ENCODE measurements at places on chromosomes 6 and 20. TPM values are rescaled to one million over a fixed set of nuclear protein-coding genes. Genes with fewer than 3 reads are reported as not detected.

DNA sequence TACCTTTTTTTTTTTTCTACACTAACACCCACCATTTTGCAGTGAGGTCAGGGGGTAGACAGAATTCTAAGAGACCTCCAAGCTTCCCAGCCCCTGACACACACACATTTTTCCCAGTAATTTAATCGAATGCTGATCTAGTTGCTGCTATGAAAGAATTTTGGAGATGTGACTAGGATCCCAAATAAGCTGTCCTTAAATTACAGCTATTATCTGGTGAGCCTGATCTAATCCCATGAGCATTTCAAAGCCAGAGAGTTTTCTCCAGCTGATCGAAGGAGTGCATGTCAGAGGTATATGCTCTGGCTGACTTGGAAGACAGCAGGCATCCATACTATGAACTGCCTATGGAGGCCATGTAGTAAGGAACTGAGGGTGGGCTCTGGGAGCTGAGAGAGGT is 503.8 kb upstream of the MARCKS start:
- no peak for DNase-seq

DNA sequence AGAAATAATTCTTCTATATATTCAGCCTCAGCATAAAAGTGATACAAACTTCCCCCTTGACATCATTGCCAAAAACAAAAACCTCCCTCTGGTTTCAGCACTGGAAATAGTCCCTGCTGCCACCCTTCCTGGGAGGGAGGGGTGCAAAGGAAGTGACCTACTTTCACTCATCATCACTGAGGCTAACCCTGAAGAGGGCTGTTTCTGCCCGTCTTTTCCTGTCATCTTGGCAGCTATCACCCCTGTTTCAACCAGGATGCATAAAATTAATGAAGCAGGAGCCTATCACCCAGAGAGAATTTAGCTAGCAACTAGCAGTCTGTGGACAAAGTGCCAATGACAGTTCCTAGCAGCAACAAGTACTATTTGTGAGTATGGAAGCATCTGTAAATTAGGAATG is 397.8 kb downstream of the LAMA2 start:
- no peak for DNase-seq

DNA sequence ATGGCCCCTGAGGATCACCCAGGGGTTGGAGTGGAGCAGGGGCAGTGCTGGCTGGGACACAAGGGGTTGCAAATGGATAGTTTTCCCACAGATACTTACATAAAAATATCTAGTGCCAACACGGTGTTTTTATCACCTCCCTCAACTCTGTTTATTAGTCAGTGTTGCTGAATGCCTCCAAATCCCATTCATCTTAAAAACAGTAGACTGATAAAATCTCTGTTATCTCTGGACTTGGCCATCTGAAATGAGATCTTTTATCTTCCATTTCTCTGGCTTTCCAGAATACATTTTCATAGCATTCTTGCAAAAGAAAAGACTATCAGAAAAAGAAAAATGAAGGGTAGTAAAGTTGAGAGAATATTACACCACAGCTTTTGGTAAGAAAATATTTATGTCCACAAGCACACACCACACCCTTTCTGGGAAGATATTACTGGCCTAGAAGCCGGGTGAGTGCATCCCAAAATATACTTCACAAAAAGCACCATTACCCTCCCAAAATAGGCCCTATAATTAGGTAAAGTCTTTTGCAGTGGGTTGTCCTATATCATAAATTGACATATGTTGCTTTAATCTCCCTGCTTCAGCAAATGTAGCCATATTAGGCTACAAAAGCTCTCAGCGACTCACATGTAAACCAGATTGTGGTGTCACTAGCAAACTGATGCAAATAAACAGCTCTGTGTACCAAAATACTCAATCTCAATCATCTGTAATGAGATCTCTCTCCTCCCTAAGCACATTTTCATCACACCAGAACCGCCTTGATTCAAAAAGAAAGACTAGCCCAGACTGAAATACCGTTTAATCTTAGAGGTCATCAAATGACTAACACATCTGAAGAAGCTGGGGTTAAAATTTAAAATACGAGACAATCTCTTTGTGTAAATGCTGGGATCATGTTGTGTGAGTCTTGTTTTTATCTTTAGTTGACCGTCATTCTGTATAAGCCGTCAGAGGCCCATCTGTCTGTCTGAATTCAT is 96.7 kb downstream of the FYN start:
- DNase-seq, result no peak

DNA sequence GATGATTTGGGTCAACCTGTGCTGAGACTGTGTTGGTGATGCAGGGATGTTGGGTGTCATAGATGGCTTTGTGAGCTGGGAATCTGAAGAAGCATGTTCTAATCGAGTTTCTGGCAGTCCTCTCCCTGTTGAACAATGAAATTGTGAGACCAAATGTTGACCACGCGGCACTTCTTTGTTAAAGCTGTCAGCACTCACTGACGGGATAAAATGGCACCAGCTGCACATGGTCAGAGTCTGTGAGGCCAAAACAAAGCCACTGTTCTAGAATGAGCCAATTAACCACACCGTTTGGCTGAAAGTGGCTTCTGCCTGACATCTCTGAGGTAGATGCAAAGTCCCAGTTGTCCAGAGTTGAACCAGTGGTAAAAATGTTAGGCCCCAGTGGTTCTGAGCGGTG is 562.2 kb downstream of the KIF16B start:
- DNase-seq, result no peak

DNA sequence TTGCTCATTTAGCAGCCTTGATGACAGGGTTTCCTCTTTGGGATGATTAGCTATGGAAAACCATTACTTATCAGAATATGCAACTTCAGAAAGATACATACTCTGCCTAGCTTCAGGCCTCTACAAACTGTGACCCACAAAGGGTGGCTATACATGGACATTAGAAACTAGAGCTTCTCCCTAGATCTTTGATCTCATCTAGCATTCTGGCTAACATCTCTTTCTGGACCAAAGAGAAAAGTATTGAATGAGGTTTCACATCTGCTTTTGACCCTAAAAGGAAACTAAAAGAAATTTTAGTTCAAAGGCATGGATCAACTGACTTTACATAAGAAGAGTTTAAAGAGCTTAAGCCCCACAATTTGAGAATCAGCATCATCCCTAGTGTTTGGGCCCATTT is 12.4 kb upstream of the HMGN3 start:
- DNase-seq, result no peak

GRCh38 chr6:20802596-20802995 is 268.3 kb downstream of the CDKAL1 start:
- no peak for DNase-seq

DNA sequence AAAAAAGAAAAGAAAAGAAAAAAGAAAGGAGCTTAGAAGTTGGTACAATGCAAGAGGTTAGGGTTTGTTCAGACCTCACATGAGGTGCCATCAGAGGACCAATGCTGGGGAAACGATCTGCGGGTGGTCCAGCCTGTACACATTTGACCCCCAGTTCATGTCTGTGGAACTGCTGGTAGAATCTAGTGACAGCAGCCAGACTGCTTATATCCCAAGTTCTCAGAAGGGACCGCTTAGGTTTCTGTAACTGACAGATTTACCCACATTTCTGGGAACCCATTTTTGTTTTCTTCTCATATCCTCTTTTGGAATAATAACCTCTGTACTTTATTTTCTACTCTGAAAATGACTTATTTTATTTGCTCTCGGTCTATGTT is 4.7 kb downstream of the PPP1R18 start:
- no peak for DNase-seq

DNA sequence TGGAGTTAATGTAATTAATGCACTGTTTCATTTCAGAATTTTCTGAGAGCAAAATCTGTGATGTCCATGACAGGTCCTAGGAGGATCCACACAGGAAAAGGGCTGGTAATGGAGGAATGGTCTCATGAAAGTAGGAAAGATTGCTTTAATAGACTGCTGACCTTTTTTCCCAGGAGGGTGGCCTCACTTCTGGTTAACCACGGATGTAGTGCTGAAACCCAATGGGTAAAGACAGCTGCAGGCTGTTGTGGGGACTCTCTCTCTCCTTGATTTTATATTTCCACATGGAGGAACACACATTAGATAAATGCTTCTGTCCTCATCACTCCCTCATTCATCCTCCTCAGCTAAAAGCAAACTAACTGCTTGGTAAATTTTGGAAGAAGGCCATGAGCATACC is 23.6 kb upstream of the RIPOR2 start:
- no peak for DNase-seq

DNA sequence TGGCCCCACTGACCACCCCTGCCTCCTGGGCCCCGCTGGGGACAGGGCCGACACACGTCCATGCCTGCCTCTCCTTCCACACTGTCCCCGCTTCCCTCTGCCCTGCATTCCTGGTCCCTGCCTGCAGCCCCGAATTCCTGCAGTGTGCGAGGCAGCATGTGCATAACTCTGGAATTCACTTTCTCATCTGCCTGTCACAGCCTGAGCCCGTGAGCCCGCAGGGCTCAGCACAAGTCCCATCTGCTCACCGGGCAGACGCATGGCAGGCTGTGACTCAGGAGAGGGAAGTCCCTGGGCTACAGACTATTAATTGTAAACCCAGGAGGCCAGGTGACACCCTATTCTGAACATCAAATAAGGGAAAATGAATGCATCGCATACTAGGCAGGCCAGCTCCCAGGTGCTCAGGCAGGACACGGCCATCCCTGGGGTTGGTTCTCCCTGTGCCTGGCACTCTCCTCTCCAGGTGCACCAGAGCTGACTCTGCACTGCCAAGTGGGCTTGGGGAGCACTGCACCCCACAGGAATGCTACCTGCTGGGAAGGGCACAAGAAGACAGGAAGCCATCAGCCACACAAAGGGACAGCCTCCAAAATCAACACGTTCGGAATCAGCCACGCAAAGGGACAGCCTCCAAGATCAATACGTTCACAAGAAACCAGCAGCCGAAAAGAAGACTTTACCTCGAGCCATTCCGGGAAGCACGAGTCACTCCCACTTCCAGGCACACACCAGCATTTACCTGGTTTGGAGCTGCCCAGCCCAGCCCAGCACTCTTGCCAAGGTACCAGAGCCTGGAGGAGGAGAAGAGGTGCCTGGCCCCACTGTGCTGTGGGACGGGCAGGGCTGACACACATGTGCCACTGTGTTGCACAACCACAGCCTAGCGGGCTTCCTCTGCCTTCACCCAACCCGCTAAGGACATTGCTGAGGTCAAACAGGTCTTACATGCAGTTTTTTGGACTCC is 65.9 kb downstream of the DLL1 start:
- DNase-seq, result no peak

GRCh38 chr20:17624551-17625245 is 54.8 kb downstream of the DSTN start:
- no peak for DNase-seq

DNA sequence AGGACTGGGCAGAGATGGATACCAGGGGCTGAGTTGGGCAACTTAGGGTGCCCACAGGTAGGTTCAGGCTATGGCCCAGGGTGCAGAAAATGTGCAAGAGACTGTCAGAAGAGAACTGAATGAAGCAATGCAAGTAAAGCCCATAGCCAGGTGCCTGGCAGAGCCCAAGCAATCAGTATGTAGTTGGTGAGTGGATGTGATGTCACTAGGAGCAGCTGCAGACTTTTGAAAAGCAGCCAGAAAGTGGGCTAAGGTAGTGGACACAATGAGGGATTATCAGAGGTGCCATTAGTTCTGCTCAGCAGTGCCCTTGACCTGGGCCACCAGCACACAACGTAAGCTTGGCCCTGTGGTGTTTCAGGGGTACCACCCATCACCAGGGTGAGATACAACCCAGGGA is 135.3 kb downstream of the SOBP start:
- DNase-seq, result no peak

DNA sequence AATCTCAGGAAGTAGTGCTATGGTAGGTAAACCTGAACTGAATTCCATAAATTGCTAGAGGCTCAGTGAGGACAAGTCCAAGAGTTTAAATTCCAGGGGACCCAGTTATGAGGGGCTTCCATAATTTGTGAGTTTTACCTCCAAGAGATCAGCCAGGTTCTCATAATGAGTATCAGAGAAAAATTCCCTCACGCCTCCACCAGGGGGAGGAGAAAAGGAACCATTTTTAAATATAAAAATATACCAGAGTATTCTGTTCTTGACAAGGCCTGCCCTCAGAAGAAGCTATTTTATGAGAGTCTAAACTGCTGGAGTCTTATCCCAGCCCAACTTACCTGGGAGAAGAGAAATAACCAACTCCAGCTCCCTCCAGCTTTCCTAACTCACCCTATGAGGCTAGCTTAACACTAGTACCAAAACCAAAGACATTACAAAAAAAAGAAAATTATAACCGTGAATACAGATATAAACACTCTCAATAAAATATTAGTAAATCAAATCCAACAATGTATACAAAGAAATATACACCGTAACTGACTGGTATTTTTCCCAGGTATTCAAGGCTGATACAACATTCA is 158.7 kb downstream of the TFAP2A start:
- no peak for DNase-seq

DNA sequence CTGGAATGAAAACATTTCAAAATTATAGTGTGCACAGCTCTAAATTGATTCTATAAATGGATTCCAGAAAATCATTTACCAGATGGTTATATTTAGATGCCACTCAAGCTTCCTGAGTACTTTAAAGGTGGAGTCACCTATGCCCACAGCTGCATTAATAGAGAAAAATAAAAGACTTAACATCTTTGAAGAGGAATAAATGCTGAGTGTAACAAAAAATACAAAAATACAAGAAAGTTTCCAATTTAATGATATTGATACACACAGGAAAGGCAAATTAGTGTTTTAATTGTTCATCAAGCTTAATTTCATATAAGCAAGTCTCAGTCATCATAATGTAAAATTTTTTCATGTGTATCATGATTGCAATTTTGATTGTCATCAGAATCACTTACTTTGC is 89.5 kb upstream of the MANEA start:
- DNase-seq, result no peak

DNA sequence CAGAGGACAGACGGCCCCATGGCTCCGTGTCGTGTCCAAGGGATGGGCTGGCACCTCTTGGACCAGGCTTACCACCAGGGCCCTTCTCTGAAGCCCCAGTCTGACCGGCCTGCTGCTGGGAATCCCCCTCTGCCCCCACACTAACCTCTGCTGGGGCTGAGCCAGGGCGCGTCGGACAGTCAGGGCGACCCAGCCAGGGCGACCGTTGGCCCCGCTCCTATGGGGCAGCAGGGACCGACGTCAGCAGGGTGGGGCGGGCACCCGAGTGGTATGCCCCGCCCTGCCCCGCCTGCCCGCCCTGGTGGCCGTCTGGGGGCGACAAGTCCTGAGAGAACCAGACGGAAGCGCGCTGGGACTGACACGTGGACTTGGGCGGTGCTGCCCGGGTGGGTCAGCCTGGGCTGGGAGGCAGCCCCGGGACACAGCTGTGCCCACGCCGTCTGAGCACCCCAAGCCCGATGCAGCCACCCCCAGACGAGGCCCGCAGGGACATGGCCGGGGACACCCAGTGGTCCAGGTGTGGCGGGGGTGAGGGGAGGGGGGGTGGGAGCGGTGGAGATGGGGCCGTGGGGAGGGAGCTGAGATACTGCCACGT is at the start of gene SLC17A9:
Gene SLC17A9 (plus strand): TSS at position 337 of the 595 bp plus-strand sequence. CDS start 122 bp downstream, at position 459.
- DNase-seq, result no peak

- DNase-seq, result no peak
Observed at GRCh38 chr6:81894788-81895271, 142.3 kb upstream of the TENT5A start.

GRCh38 chr6:52115145-52115741 is 27.8 kb upstream of the PKHD1 start:
- no peak for DNase-seq

The TSHZ2 gene
- 13.3 TPM for polyA plus RNA-seq

The BMP2 gene
- 16.0 TPM for polyA plus RNA-seq

The CALHM5 gene
- polyA plus RNA-seq, result 2.3 TPM

The TSBP1 gene
- polyA plus RNA-seq, result 0.20 TPM

The SNAI1 gene
- polyA plus RNA-seq, result 9.6 TPM

The FAM83D gene
- 17.5 TPM for polyA plus RNA-seq

The DACT2 gene
- polyA plus RNA-seq, result 18.2 TPM

The SLC22A3 gene
- 5.5 TPM for polyA plus RNA-seq

The SLC22A2 gene
- polyA plus RNA-seq, result 16.8 TPM
